Stimulated activated CD8-positive, alpha-beta memory T cell treated with anti-CD3 and anti-CD28 coated beads, Interleukin-7, amount 100 ng/mL, for 1 hour (primary cell): ENCODE measurements at places on chromosomes 4 and X.

DNA sequence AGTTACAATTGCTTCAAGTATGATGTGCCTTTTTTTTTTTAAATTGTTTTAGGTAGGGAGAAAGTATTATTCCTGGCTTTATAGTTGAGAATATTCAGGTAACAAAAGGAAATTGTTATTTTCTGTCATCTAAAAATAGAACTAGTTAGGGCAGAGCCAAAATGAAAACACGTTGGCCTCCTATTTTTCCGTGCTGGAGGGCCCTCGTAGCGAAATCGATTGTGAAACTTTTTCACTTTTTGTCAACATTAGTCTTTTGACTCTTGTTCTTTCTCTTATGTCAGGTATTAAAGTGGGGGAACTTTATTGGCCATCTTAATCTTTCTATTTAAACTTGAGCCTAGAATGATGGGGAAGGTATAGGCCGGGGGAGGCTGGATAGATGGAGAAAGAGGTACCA, 104.9 kb downstream of the ARHGAP10 start:
- no peak for DNase-seq

DNA sequence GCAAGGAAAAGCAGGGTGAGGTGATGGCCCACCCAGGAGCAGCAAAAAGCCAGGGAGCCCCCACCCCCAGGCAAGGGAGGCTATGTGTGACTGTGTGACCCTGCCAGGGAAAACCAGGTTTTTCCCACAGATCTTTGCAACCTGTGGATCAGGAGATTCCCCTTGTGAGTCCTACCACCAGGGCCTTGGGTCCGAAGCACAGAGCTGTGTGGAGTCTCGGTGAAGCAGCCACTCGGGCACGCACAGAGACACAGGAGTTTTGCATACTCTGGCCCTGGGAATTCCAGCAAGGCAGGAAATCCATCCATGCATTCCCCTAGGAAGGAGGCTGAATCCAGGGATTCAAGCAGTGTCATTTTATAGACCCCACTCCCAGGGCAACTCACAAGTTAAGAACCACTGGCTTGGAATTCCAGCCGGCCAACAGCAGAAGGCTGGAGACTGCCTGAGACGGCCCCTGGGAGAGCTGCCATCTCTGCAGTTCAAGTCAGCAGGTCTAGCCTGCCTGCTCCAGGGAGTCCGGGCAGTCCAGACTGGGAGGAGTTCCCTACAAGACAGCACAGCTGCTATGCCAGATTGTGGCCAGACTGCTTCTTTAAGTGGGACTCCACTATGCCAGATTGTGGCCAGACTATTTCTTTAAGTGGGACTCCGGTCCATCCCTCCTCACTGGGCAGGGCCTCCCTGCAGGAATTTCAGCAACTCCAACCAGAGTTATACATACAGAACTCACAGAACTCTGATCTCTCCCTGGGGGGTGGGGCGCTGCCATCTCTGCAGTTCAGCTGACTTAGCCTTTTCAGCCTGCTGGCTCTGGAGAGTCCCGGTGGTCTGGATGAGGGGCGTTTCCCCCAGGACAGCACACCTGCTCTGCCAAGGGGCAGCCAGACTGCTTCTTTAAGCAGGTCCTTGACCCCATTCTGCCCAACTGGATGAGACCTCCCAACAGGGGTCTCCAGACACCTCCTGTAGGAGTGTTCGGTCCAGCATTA, 85.1 kb upstream of the ADAD1 start:
- DNase-seq: no peak

DNA sequence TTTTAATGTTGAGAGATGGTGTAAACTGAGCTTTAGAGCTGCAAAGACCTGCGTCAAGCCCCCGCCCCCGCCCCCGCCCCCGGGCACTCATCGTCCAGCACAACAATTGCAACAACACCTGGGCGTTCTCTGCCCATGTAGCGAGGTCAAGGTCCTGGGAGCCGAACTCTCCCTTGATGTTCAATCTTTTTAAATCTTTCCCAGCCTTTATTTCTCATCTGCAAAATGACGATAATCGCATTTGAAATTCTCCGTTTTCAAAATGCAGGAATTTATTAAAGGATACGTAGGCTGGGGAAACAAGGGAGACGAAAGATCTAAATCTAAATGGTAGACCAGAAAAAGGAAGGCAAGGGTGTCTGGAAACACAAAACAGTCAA, 648 bp upstream of the MSMO1 start:
- no peak for DNase-seq

DNA sequence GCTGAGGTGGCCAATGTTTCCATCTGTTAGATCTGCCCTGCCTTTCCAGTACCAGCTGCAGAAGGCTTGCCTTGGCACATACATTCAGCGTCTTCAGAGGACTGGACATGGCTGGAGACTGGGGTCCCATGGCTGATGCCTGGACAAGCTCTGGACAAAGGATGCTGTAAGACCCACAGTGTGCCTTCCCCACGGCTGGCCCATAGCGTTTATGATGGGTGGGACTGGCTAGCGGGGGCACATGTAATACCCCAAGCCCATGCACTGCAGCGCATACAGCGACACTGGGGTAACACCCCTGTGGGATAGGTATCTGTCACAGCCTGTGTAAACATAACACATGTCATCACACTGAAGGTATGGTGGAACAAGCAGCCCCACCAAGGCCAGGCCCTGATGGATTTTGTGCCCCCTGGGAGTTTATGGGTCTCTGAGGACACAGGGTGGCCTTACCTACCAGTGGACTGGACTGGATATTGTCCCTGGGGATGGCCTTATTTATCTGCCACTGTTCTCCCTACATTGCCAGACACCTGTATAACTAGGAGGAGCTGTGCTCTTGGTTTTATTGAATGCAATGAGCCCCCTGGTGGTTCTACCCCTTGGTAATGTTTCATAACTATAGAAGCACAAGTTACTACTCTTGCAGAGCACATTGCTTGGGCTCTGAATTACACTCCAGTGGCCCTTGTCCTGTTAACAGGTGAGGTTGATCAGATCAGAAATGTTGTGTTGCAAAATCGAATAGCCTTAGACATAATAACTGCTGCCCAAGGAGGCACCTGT, 34.3 kb upstream of the TACR3 start:
- no peak for DNase-seq

GRCh38 chr4:164846566-164846965, 30.4 kb upstream of the APELA start:
- DNase-seq: no peak

DNA sequence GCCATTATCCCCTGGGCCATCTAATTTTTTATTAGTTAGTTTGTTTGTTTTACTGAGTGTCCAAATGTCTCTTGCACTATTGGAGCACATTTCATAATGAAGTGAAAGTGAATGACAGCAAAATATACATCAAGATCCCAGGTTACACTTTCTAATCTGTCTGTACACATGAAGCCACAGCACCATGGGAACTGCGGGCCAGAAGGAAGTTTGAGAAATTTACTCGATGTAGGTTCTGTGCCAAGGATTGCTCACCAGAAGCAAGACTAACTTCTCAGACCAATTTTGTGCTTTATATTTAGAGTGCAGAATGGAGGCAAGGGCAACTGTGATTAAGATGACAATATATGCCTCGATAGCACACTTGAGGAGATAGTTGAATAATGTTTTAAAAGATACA, 258.0 kb downstream of the COL25A1 start:
- no peak for DNase-seq

DNA sequence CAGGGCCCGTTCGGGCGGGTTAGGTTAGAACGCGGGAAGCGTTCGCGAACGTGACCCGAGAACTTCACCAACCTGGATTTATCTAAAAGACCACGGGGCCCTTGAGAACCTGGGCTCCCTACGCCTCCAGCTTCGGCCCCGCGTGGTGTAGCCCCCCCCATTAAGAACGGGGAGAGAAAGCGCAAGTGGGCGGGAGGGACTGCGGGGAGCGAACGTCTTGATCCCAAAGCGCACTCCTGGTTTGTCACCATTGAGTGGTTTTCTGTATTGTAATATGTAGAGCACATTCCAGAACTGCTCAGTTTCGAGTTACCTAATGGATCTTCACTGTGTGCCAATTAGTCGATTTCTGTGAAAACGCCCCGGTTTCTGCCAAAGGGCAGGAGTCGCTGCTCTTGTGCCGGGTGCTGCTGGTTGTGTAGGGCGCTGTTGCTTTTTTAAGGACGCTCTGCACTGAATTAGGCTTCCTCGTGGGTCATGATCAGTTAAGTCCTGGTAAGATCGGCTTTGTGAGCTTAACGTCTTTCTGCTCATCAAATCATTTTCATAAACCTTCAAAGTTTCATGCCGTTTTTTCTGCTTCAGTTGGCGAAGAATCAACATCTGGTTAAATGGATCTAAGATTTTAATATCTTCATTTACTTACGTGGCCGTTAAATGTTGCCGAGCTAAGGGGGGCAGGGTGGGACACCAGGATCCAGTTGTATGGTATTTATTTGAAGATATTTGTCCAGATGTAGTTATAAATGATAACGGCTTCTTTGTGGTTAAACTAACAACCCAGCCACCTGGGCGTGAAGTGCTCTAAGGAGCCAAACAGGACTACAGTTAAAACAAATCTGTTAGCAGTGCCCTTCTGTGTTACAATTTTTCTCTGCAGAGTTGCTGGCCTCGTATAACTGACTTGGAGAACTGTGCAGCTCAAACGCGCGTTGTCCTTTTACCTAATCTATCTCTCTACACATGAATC, 809 bp downstream of the MND1 start:
- DNase-seq: peak; percentile 10

DNA sequence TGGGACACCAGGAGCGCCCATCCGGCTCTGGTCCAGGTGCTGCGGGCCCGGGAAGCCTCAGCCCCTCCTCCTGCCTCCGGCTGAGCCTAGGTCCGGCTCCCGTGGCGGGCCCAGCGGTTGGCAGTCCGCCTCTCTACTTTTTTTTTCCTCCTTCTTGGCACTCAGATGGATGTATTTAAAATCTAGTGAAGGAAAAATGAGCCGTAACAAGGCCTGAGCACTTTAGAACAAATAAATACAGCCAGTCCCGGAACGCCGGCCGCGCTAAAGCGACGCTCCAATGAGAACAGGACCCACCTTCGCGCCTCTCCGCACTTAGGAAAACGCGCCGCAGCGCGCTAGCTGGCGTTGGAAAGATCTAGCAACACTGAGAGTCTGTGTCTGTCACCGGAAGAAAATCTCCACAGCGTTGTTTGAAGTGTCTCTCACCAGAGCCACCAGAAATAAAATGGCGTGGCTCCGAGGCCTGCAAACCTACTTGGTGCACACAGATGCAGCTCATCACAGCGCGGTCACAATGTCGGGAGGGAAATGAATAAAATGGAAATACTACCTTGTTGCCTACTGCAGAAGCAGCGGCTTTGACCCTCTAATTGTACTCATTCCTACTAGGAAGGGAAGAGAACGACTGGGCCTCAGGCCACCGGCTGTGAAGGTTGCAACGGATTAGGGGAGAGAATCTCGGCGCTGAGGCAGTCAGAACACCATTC, 4.7 kb downstream of the NEUROG2 start:
- DNase-seq: no peak

GRCh38 chr4:25890571-25891485, 23.2 kb upstream of the SMIM20 start:
- no peak for DNase-seq

GRCh38 chrX:151902813-151903591, 9.7 kb upstream of the MAGEA4 start:
- no peak for DNase-seq

GRCh38 chrX:21295246-21295820, 78.9 kb upstream of the CNKSR2 start:
- DNase-seq: no peak

DNA sequence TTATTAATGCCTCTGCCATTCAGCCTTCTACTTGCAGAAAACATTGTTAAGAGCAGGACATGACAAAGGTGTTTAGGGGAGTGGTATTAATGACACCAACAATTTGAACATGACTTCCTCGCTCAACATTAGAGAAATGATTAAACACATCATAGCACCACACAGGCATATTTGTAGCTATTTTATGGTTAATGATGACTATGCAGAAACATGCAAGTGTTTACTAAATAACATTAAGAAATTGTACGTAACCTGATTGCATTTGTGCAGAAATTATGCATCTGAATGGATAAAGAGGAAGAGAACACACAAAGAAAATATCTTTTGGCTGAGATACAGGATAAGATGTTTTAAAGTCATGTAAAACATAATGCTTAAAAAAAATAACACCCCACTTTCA, 323.5 kb downstream of the LDB2 start:
- DNase-seq: no peak

DNA sequence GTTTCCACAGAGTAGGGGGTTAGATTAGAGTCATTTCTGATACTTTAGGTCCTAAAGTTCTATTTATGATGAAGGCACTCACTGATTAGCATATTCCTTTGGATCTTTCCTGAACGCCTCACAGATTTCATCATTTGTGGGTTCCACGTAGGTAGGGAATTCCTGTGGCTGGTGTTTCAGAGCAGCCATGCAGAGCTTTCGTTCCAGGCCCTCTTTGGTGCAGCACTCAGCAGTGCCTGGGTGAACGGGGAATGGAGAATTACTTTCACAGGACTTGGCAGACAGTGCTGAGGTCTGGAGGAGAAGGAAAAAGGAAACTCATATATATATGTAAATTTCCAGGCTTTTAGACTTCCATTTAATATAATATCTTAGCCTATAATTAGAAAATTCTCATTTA, 18.5 kb downstream of the GC start:
- DNase-seq: no peak

- DNase-seq: no peak
These were observed 65.8 kb downstream of the ARHGEF6 start for GRCh38 chrX:136714626-136715599.

GRCh38 chrX:78624426-78624825, 34.7 kb downstream of the RTL3 start:
- no peak for DNase-seq

- no peak for DNase-seq
These were observed 26.7 kb downstream of the BCLAF3 start for GRCh38 chrX:19964017-19964710.

- DNase-seq: no peak
These were observed 169.1 kb downstream of the GUCY2F start for GRCh38 chrX:109312757-109313156.

DNA sequence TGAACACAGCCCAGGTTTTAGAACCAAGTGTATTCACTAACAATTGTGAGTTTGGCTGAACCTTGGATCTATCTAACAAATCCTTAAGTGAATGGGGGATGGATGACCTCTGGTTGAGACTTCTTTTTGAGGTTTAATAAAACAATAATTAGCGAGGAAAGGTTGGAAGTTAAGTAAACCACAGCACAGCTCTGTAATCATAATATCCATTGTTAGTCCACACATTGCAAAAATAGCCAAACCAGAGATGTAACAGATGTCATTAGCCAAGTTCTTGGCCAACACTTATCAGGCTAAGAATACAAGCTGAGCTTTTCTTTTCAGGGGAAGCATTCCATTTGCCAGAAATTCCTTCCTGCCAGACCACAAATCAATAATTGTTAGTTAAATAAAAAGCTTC, 59.1 kb downstream of the FREM3 start:
- DNase-seq: no peak

GRCh38 chr4:176569301-176569700, 223.4 kb downstream of the VEGFC start:
- DNase-seq: no peak
